ENCODE measurements at places on chromosomes 16 and 17. TPM values are rescaled to one million over a fixed set of nuclear protein-coding genes. Genes with fewer than 3 reads are reported as not detected.

DNA sequence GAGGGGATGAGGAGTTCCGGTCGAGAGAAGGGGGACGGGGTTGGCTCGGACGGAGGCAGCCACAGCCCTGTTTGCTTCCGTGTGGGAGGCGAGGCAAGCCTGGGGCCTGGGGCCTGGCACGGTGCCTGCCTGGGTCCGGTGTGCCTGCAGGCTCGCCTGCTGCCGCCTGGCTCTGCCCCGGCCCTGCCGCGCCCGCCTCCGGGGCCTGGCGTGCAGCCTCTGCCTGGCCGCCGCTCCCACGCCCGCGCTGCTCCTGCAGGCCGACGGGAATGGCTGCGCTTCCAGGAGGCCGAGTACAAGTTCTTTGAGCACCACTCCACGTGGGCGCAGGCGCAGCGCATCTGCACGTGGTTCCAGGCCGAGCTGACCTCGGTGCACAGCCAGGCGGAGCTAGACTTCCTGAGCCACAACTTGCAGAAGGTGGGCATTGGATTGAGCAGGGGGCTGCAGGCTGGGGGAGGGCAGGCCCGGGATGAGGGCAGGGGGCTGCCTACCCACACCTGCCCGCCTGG lies 53.1 kb downstream of the MRC2 start:
- no peak for DNase-seq

GRCh38 chr16:85328676-85329058 lies 216.4 kb upstream of the CIBAR2 start:
- DNase-seq: no peak

- DNase-seq: peak; percentile 19
These were observed 96.8 kb upstream of the ELAC2 start for GRCh38 chr17:13114601-13115031.

DNA sequence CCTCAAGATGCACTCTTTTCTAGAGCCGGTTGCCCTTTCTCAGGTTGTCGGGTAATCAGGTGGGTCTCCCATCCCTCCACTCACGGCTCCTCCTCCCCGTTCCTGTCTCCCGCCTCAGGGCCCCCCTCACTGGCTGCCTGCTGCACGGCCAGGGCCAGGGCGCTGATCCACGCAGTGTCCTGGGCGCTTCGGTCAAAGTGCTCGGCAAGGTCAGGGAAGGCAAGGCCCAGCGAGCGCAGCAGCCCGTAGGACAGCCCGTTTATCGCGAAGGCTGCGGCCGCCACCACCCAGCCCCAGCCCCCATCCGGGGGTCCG lies 753 bp downstream of the SLC16A11 start:
- peak; percentile 36 for DNase-seq

DNA sequence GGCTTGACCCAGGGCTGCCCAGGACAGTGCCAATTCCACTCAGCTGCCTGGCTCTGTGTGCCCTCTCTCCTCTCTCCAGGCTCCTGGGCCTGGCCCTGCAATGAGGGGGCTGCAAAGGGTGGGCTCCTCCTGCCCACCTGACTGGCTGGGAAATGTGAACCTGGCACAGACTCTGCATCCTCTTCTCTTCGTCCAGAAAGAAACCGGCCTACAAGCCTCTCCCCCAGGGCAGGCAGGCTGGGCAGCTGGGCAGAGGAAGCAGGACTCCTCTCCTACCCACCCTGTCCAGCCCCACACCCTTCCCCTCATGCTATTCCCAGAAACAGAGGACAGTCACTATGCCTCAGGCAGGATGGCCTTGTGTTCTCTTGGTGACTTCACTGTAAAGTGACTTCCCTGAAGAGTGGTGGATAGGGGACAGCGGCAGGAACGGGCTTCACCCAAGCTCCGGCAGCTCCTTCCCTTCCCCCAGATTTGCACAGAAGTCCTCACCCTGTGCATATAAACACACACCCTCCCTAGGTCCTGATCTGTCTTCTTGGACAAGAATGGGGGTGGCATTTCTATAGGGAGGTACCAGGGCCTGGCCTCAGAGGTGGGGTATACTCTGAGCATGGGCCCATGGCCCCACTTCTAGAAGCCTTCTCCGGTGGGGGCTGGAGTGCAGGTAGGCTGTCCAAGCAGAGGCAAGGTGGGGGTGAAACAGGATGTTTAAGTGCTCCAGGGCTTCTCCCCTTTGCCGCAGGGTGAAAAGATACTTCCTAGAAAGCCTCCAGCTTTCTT lies 4.9 kb upstream of the STAT5A start:
- DNase-seq: no peak

DNA sequence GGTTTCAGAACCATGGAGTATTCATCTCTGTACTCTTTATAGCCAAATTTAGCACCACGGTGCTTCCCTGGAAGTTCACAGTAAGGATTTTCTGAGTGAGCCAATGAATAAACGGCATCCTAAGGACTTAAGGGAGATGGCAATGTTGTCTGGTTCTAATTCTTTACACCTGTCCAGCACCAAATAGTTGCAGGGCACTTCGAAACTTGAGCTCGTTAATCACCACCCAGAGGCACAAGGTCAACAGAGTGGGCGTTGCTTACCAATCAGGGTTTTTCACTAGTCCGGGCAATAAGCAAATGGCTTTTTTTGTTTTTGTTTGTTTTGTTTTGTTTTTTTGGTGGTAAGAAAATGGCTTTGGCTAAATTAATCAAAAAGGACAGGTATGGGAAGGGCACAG lies 28.2 kb upstream of the TMEM220 start:
- DNase-seq: no peak

- DNase-seq: no peak
These were observed 3.6 kb upstream of the SLC16A5 start for GRCh38 chr17:75084039-75084660.

DNA sequence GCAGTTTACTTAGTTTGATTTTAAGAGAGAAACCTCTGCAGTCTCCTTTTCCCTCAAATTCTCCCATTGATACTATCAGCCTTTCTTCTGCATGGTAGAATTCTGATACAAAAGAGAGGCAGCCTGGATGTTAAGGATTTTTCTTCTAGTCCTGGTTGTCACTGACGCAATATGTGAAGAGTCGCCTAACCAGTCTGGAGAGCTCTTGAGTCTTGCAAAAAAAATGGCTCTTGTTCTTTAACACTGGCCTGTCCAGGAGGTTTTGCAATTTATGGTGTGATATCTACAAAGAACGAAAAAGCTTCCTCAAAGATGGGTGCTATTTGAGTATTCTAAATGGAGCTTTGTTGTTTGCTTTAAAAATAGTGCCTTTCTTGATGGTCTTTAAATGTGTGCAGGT lies 28.9 kb downstream of the COX10 start:
- DNase-seq: no peak

DNA sequence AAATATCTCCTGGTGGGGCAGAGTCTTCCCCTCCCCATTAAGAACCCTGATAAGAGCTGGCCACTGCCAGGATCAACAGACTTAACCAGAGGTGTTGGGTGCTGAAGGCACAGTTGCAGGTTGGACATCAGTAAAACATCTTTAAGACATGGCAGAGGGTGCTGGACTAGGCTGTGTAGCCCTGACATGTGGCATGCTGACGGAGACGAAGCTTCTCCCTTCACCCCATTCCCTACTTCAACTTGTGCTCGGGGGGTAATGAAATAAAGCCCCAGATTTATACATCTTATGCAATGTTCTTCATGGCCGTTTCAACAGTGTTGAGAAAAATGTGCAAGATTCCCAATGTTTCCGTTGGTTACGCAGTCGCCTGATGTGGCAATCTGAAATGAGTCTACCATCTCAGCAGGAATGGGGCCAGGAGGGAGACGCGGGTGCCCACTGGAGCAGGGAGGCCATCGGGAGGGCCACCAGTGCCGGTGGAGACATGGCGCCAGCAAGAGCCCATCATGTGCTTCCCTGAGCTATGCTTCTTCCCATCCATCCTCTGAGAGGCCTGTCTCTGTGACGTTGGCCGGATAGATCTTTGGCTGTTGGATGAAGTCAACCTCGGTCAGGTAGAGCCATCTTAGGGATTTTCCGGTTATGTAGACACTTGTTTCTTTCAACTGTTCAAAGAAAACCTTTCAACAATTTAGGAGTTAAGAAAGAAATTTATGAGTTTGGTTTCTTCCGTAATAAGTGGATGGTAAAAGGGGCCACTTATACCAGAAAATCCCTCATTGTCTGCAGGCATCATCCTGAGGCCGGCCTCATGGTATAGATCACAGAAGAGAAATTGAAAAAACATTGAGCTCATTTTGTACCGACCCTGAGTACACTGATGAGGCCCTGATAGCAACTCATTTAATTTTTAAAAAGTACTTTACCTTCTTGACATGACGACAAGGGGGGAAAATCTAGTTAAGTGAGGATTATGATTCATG lies 6.4 kb downstream of the IRF8 start:
- DNase-seq: no peak

DNA sequence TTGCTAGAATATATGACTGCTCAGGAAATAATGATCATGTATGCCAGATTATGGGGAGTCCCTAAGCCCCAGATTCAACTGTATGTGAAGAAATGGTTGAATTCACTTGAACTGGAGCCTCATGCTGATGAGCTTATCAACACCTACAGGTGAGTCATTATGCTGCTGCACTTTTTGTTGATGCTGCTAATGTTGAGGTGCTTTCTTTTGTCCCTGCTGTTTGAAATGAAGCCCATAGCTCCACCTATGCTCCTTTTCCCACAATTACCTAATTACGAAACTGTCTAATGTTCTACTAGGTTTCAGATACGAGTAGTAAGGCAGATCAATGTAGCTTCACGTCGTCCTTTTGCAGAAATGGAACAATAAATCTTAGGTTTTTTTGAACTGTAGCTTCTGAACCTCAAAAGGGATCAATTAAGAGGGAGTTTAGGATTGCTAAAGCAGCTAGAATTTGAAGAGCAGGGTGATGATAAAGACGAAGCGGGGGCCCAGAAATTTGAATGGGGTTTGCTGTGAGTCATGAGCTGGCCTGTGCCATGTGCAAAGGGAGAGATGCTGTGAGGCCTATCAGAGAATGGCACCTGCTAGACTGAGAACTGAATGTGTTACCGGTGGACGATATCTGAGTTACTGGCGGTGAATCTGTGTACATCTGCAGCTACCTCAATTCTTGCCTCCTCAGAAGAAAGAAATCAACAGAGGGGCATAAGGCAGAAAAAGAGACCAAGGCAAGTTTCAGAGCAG lies 6.1 kb upstream of the UQCRC2 start:
- peak; percentile 4 for DNase-seq

DNA sequence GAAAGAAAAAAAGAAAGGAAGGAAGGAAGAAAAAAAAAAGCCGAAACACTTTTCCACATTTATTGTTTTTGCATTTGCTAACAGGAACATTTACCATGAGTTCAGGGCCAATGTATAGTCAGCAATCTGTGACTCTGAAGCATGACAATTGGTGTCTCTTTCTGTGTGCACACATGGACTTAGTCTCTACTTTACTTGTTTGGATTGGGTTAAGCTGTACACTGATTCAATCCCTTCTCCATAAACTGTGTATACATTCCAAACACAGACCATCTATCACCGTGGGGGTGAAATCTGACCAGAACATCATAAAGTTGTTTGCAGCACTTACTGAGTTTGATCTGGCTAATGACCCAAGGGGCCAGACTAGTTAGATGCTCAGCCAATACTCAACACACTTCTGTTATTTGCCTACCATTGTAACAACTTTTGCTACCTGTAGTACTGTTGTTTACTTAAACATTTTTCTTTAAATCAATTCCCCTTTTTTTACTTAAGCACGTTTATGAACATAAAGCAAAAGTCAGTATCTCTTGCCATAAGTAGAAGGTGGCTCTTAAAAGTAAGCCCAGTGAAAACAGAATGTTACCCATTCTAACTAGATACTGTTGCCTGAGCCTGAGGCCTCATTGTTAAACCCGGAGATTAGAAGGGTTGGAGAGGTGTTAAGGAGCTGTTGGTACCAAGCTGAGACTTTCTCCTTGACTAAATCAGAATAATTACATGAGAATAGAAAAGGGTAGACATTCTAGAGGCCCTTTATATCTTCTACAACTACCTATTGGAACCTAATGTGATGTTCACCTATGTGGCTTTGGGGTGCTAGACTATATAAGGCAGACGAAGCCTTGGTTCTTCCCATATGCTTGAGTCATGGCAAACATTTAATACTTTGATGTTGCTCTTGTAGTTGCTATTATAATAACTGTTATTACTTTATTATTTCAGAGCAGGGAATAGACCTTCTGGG lies 41.8 kb downstream of the SCNN1B start:
- no peak for DNase-seq

DNA sequence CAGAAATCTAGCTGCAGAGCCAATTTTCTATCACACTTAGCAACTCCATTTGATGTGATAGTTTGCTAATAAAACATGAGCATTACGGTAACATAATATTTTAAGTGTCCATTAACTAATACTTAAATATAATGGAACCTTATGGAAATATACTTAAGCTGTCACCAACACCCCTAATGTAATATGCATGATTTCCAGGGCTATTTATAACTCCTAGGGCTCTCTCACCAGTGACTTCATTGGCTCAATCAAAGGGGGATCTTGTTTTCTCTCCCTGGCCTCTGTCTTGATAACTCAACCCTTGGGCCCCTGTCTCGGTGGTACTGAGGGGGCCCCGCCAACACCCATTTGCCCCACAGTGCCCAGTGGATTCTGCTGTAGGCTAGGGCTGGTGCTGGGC lies 170.4 kb downstream of the SALL1 start:
- no peak for DNase-seq

DNA sequence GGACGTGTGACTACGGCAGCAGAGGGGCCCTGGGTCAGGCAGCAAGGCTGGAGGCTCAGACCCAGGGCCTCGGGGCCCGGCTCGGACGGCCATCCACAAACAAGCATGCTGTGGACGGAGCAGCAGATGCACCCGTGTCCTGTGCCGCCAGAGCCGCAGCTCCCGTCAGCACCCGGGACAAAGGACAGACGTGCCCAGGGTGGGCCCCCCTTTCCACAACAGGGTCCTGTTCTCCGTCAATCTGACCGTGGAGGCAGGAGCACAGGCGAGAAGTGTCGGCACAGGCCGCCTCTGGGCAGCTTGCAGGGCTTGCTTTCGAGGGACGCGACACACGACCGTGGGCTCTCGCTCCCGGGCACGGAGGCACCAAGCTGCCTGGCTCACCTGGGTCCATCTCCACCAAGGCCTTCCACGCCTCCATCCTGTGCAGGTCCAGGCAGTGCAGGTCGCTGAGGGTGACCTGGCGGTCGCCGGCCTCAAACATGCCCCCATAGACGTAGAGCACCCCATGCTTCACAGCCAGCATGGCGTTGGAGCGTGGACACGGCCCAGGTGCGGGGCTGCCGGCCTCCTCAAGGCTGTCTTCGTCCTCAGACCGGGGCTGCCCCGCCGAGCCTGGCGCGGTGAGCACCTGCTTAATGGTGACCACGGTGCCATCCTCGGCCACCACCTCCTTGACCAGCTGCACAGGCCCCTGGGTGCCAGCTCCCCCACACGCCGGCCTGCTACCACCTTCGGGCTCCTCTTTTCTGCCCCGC lies 56.7 kb downstream of the KLHDC4 start:
- DNase-seq: no peak

GRCh38 chr16:11901091-11901490 lies 14.7 kb downstream of the GSPT1 start:
- no peak for DNase-seq

The KRT33B gene
- total RNA-seq: not detected

The SPNS2 gene
- total RNA-seq: 17.4 TPM

The CDR2L gene
- 3.7 TPM for total RNA-seq

The HS3ST6 gene
- 0.82 TPM for total RNA-seq
